Motor neuron (in vitro differentiated cells): ENCODE measurements at places on chromosomes 1 and 21. TPM values are rescaled to one million over a fixed set of nuclear protein-coding genes. Genes with fewer than 3 reads are reported as not detected.
A peak's percentile ranks its signal among the peaks of the same experiment; 100 is the strongest.

NEGR1 gene
- 1.4 and 1.6 TPM in 2 replicates for total RNA-seq

LHX4 gene
- 1.6 and 2.8 TPM in 2 replicates for total RNA-seq

DMBX1 gene
- total RNA-seq, result 0.31 TPM in 1 of 2 replicates, not detected in the other

FOXD3 gene
- total RNA-seq, result 0.14 TPM in 1 of 2 replicates, not detected in the other

LAMC1 gene
- 278 and 318 TPM in 2 replicates for total RNA-seq

TLCD4 gene
- 0.10 and 0.11 TPM in 2 replicates for total RNA-seq

TRIM67 gene
- 21.8 and 23.0 TPM in 2 replicates for total RNA-seq

CDCA8 gene
- total RNA-seq, result 0.97 and 1.00 TPM in 2 replicates

GRCh38 chr1:32023351-32023750 is 9.7 kb downstream of the KHDRBS1 start:
- no peak for ATAC-seq

- ATAC-seq, result no peak
Observed at GRCh38 chr1:84373436-84374141, 24.7 kb upstream of the DNASE2B start.

GRCh38 chr1:239700667-239701066 is 314.3 kb downstream of the CHRM3 start:
- no peak for ATAC-seq

DNA sequence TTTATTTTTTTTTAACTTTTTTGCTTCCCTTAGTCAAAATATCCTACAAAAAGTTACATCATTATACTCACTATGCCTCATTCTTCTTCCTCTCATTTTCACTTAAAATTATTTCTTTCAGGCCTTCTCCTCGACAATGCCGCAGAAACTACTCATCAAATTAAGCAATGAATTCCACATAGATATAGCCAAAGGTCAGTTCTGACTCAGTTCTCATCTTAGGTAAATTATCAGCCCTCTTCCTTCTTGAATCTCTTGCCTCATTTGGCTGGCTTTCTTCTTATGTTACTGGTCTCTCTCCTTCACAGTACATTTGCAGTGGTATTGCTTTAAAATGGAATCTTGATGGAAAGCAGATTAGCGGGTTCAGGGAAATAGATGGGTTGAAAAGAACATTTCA is 260.7 kb upstream of the BRINP3 start:
- no peak for ATAC-seq

GRCh38 chr1:232317350-232317749 is 312.6 kb downstream of the SIPA1L2 start:
- ATAC-seq, result no peak

DNA sequence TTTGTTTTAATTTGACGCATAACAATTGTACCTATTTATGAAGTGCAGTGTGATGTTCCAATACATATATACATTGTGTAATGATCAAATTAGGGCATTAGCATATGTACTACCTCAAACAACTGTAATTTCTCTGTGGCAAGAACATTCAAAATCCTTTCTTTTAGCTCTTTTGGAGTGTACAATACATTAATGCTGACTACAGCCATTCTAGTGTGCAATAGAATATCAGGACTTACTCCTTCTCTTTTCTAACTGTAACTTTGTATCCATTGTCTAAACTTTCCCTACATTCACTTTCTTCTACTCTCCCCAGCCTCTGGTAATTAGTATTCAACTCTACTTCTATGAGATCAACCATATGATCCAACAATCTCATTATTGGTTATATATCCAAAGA is 1177.4 kb downstream of the KCNT2 start:
- ATAC-seq, result no peak

- peak; percentile 77 for ATAC-seq
Observed at GRCh38 chr1:36115200-36115669, 9.8 kb downstream of the COL8A2 start.

- no peak for ATAC-seq
Observed at GRCh38 chr1:85838238-85838637, 130.0 kb upstream of the ZNHIT6 start.

DNA sequence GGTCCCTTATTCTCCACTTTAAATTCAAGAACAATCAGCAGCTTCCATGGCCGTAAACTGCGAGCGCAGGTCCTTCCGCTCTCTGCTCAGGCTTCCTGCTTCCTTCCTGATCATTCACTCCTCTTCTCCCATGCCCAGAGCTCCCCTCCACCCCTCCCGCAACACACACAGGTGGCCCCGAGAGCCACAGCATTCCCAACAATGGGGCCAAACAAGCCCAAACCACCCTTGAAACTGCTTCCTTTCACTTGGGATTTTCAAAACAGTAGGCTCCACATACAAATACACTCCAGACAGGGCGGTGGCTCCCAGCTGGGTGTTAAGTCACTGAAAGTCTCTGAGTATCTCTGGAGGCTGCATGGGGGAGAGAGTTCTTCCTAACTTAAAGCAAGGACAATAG is 11.4 kb downstream of the FAM89A start:
- peak; percentile 9 for ATAC-seq

DNA sequence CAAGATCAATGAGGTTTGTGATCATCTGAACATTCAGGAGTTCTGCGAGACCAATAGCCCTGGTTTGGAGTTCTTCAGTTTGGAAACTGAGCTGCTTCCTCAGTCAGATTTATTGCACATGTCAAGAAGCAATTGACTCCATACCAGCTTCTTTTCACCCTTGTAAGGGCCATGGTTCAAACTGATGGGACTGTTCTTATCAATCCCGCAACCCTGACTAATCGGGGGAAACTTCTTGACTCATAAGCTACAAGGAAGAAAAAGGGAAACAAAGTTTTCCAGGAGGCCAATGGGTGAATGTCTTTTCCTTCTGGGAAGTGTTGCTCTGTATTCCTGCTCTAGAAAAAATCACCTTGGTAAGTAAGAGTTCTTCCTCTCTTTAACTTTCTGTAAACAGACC is 187.9 kb downstream of the MIS18A start:
- no peak for ATAC-seq

GRCh38 chr1:182143154-182143657 is 81.7 kb upstream of the ZNF648 start:
- ATAC-seq, result peak; percentile 34
